Activated CD4-positive, alpha-beta memory T cell treated with anti-CD3 and anti-CD28 coated beads, Interleukin-2, amount 10 ng/mL, durations not matched to agents 7 days and 5 days (primary cell): ENCODE measurements at places on chromosomes 2 and 18.

GRCh38 chr2:137960223-137960622, 4.0 kb upstream of the HNMT start:
- no peak for DNase-seq

GRCh38 chr18:12403601-12404506, 3.9 kb upstream of the PRELID3A start:
- no peak for DNase-seq

- DNase-seq: peak; percentile 24
Observed at GRCh38 chr2:101306410-101306809, 2.1 kb downstream of the RNF149 start.

DNA sequence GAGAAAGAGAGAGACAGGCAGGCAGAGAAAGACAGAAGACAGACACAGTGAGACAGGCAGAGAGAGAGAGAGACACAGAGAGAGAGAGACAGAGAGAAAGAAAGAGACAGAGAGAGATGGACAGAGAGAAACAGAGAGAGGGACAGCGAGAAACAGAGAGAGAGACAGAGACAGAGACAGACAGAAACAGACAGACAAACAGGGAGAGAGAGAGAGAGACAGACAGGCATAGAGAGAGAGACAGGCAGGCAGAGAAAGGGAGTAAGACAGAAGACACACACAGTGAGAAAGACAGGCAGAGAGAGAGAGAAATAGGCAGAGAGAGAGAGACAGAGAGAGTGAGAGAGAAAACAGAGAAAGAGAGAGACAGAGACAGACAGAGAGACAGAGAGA, 105.3 kb upstream of the ANKRD30BL start:
- no peak for DNase-seq

GRCh38 chr2:237693291-237693994, 66.1 kb downstream of the LRRFIP1 start:
- peak; percentile 33 for DNase-seq

- no peak for DNase-seq
Observed at GRCh38 chr2:99425022-99425421, 64.8 kb downstream of the REV1 start.

GRCh38 chr2:107025869-107026380, 140.0 kb upstream of the ST6GAL2 start:
- DNase-seq: no peak

DNA sequence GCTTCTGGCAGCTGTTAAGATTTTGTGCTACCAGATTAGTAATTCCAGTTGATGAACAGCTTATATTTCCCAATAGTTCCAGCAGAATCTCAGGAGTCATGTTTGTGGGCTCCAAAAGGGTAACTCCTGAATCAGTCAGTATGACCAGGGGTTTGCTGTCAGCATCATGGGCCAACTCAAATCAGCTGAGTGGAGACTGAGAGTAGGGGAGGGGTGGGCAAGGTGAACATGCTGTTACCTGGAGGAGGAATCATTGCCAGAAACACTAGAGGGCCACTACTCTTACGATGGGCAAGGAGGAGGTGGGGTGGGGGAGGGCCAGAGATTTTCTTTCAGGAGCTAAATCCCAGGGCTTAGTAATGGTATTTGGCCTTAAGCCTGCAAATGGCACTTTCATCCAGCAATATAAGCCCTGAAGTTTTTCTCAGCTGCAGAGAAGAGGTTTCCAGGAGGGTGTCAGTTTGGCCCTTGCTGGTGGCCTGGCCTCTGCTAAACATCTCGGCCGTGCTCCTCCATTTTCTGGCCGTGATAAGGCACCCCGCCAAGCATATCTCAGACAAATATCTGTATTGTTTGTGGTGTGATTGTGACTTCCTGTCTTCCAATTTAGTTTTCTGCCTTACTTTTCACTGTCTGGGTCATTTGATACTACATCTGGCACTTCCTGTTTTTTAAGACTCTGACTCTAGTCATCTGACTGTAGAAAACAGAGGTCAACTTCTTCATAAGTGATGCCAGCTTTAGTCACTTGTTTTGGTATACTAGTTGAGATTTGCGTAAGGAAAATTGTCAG, 120.5 kb upstream of the CXCR4 start:
- peak; percentile 53 for DNase-seq

GRCh38 chr2:153195342-153195741, 283.2 kb downstream of the RPRM start:
- DNase-seq: no peak

DNA sequence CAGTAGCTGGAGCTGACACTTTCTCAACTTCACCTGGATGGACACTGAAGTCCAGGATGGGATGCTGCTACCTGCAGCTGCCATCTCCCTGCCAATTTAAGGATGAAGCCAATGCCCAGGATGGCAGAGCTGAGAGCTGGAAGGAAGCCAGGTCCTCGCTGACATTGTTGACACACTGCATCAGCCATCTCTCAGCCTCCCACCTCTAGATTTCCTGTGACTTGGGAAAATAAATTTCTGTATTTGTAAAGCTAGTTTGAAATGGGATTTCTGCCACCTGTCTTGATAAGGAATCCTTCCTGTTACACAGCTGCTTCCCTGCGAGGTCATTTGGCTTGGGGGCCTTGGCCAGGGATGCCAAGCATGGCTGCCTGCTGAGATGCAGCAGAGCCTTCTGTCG, 43.5 kb downstream of the KCTD1 start:
- DNase-seq: no peak
